ENCODE measurements at places on chromosomes 16 and 17.

DNA sequence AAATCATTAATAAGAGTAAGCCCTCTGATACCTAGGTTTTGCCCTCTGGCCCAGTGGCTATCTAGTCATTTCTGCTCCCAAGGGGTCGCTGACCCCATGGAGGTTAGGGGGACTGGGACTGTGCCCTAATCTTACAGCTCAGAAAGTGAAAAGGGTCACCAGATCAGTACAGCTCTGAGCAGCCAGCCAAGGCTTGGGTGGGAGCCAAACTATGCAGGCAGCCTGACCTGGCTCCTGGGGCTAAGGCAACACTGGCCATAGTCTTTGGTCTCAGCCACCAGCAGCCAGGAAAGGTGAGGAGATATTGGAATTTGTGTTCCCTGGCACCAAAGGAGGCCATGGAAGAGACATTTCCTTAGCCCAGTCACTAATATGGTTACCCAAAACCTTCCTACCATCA, 67.6 kb downstream of the ASIC2 start:
- DNase-seq, result no peak

GRCh38 chr16:81723098-81723723, 55.9 kb upstream of the PLCG2 start:
- peak; percentile 92 for DNase-seq

DNA sequence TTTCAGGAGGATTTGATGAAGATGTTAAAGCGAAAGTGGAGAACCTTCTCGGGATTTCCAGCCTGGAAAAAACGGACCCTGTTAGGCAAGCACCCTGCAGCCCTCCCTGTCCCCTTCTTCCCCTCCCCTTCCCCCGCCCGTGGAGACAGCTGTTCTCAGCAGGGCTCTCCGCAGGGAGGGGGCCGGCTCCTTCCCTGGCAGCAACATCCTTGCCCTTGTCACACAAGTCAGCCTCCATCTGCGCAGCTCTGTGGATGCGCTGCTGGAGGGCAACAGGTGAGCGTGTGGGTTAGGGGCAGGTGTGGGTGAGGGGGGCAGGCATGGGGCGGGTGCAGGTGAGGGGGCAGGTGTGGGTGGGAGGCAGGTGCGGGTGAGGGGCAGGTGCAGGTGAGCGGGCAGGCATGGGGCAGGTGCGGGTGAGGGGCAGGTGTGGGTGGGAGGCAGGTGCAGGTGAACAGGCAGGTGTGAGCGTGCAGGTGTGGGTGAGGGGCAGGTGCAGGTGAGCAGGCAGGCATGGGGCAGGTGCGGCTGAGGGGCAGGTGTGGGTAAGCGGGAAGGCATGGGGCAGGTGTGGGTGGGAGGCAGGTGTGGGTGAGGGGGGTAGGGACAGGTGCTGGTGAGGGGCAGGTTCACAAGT, 9.4 kb downstream of the CYBC1 start:
- DNase-seq, result no peak

DNA sequence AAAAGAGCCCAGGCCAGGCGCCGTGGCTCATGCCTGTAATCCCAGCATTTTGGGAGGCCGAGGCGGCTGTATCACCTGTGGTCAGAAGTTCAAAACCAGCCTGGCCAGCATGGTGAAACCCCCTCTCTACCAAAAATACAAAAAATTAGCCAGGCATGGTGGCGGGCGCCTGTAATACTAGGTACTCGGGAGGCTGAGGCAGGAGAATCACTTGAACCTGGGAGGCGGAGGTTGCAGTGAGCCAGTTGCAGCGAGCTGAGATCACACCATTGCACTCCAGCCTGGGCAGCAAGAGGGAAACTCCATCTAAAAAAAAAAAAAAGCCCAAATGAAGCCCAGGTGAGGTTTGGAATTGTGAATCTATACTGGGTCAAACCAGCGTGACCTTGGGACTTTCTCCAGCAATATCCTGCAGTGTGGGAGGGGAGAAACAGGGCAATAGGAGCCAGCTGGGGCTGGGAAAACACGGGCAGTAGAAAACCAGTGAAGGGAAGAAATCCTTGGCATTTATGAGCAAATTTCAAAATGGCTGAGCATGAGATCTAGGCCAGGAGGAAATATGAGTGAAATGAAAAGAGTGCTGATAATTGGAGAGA, 8.2 kb upstream of the DHX8 start:
- DNase-seq, result no peak

GRCh38 chr16:30658731-30659506, 688 bp downstream of the FBRS start:
- peak; percentile 99 for DNase-seq

DNA sequence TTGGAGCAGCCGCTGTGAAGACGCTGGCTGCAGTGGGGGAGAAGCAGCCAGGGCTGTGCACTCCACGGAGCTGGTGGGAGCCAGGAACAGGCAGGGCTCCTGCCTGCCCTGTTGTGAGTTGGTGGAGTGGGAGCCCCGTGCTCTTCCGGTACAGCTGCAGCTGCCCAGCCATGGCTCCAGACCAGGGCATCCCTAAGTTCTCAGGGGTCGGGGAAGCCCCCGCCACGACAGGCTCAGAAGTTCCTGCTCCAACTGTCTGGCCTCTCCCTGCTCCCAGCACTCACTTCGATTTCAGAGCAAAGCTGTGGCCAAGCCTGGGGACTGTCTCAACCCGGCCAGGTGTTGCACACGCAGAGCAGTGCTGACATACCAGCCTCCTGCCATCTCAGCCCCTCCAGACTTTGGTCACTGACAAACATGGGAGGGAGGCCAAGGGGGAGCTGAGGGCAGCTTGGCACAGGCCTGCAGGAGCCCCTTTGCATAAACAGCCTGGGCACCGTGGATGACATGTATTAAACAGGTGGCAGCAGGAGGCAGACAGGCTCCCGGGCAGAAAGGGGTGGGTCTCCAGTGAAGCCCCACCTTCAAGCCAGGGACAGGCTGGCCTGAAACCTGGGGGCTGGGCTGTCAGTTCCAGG, 13.9 kb upstream of the KDM8 start:
- DNase-seq, result no peak

GRCh38 chr16:78684030-78684611, 584.7 kb downstream of the WWOX start:
- DNase-seq, result peak; percentile 46

DNA sequence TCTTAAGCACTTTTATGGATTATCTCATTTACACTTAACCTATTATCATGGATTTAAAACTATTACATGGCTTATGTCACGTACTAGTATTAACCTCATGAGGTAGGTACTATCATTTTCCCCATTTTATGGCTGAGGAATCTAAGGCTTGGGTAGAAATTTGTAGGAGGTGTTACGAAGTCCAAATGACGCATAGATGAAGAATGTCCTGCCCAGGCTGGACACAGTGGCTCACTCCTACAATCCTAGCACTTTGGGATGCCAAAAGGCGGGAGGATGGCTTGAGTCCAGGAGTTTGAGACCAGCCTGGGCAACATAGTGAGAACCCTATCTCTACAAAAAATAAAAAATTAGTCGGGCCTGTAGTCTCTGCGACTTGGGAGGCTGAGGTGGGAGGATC, 4.8 kb upstream of the C1QL1 start:
- DNase-seq, result no peak

- peak; percentile 97 for DNase-seq
These were observed 30.3 kb upstream of the MYO15B start for GRCh38 chr17:75557075-75557851.

- no peak for DNase-seq
These were observed 32.5 kb downstream of the UBE2O start for GRCh38 chr17:76420356-76421043.

DNA sequence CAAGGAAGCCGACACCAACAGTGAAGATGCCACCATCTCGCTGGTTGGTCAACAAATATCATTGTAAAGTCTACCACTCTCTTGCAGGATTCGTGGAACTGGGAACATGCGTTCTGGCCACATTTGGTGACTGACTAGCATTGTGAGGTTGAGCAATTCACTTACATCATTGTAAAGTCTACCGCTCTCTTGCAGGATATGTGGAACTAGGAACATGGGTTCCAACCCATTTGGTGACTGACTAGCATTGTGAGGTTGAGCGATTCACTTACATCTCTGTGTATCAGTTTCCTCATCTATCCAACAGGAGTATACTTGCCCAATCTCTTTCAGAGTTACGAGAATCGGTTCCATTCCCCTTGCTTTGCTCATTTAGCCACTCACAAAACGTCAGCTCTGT, 42.6 kb upstream of the RPH3AL start:
- no peak for DNase-seq

GRCh38 chr17:58079300-58080033, 3.8 kb upstream of the DYNLL2 start:
- no peak for DNase-seq

- DNase-seq, result no peak
These were observed 37.4 kb downstream of the CDR2 start for GRCh38 chr16:22337045-22337444.

DNA sequence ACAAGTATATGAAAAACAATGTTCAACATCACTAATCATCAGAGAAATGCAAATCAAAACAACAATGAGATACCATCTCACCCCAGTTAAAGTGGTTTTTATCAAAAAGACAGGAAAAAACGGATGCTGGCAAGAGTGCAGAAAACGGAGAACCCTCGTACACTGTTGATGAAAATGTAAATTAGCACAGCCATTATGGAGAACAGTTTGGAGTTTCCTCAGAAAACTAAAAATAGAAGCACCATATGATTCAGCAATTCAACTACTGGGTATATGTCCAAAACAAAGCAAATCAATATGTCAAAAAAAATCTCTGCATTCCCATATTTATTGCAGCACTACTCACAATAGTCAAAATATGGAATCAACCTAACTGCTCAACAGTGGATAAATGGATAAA, 50.1 kb upstream of the CES5A start:
- no peak for DNase-seq

- DNase-seq, result no peak
These were observed 259.0 kb downstream of the IRX3 start for GRCh38 chr16:54027558-54027957.

- no peak for DNase-seq
These were observed 17.0 kb downstream of the RAB40B start for GRCh38 chr17:82681547-82681946.

GRCh38 chr17:37769050-37769449, 24.2 kb upstream of the HNF1B start:
- no peak for DNase-seq

DNA sequence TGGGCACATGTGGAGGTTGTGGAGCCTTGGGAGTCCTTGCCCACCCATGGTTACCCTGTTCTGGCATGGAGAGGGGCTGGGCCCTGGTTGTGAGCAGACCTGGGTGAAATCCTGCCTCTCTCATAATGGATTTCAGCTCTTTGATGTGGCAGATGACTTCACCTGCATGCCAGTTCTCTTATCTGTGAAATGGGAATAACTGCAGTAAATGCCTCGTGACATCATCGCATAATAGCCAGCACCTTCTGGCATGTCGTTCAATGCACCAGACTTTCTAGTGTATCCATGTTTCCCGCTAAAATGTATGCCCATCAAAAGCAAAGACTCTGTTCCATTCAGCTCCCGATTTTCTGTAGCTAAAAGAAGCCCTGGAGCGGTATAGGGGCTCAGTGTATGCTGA, 197.6 kb downstream of the MAF start:
- no peak for DNase-seq

DNA sequence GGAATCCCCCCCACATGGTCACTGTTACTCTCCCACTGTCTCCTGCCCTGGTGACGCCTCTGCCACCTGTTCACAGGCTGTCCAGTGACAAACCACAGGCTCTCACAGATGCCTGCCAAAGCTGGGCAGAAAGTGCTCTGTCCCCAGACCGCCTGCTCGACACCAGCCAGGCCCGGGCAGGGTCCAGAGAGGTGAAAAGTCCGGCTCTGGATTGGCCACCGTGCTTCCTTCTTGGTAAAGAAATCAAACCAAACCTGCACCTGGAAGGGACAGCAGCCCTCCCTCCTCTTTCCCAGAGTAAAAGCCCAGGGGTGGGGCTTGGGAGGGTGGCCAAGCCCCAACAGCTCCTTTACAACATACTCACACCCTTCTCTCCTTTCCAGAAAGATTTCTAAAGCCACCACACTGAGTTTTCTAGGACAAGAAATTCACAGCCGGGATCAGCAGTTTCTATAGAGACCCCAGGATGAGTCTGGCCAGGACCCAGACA, 6.2 kb downstream of the PCGF2 start:
- no peak for DNase-seq

GRCh38 chr17:42817866-42818265, 6.2 kb downstream of the BECN1 start:
- no peak for DNase-seq

DNA sequence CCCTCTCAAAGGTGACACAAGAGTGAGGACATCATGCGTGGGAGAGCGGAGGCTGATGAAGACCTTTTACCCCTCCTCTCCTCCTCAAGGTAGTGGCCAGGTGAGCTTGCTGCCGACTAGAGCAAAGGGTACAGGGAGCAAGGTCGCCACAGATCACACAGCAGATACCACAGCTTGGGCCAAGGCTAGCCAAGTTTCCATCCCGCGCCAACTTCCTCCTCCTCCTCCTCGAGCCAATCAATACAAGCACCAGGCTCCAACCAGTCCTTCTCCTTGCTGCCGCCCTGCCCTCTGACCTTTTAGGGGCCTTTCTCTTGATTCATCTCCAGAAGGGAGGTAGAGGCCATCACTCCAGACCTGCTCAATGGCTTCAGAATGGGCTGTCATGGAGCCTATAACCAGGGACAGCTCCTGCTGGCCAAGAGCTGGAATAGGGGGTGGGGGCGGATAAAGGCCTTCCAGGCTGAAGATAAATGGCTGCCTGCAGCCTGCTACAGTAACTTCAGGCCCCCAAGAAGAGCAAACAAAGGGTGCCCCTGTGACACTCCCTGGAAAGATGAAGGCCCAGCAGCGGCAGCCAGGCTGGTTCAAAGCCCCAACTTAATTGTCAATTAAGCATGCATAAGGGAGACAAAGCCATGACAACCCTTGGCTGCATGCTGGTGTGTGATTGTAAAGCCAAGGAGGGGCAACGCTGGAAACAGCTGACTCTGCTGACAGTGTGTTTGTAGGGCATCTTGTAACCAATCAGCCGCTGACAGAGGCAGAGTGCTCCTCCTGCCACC, 17.8 kb downstream of the HNF1B start:
- DNase-seq, result no peak

DNA sequence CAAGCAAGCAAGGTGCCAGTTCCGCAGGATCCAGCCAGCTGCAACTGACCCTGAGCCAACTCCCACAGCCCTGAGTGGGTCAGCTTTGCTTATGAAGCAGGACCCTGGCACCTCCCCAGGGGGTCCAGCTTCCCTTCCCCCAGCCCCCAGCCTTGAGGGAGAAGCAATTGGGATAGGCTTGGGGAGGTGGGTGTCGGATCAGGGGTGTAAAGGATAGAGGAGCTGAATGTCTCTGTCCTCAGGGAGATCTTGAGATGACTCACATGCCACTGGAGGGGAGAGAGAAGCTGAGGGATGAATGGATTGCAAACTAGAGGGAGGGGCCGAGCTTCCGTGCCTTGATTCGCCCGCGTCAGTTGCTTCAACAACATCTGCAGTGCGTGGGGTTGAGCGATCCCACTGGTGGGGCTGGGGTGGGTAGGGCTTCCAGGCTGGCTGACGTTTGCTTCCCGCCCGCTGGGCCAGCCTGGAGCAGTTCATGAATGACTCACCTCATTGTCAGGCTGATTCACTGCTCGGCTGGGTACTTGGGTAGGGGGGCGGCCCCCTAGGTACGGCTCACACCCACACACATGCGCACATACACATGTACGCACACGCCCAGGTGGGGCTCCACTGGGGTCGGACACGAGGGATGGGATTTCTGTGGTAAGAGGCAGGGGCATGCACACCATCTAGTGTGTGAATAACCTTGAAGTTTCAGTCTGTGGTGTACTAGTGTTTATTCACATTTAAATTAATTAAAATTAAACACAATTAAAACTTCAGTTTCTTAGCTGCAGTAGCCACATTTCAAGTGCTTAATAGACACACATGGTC, 3.6 kb upstream of the HROB start:
- DNase-seq, result peak; percentile 98

Data from A549 (cell line).